NCI-H2081 (cell line): ENCODE measurements at places on chromosomes 6 and 20.

DNA sequence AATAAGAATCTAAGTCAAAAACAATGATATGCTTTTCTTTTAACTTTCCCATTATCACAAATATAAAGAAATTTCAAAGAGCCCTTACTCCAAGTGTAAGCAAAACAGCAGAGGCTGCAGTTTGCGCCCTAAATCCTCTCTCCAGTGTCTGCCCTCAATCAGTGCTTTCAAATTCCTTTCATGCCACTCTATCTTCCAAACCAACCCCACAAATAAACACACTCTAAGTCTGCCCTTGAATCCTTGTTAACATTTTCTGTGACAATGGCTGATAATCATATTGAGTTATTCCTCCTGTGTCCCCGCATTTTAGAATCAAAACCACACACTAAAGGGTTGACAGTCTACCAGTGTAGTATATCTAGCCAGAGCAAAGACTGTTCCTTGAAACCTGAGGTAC, 317.9 kb upstream of the MARCKS start:
- no peak for DNase-seq

GRCh38 chr6:21772477-21772876, 178.9 kb downstream of the SOX4 start:
- no peak for DNase-seq

GRCh38 chr6:82072751-82073150, 174.8 kb downstream of the IBTK start:
- no peak for DNase-seq

DNA sequence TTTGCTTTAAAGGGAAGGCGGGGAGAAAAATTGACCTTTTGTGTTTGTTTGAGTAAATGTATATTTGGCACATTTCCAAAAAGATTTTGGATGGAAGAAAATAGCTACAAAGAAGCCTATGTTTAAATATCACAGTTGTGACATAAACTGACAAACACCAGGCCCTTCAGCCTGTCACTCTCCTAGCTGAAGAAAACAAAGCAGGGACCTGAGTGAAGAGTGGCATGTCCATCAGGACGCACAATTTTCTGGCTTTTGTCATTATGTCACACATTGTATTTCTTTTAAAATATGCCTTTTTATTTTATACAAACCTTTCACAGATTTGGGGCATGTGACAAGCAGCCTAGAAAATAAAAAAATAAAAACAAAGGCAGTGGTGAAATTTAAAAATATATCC, 241.2 kb downstream of the OGFRL1 start:
- DNase-seq: no peak

DNA sequence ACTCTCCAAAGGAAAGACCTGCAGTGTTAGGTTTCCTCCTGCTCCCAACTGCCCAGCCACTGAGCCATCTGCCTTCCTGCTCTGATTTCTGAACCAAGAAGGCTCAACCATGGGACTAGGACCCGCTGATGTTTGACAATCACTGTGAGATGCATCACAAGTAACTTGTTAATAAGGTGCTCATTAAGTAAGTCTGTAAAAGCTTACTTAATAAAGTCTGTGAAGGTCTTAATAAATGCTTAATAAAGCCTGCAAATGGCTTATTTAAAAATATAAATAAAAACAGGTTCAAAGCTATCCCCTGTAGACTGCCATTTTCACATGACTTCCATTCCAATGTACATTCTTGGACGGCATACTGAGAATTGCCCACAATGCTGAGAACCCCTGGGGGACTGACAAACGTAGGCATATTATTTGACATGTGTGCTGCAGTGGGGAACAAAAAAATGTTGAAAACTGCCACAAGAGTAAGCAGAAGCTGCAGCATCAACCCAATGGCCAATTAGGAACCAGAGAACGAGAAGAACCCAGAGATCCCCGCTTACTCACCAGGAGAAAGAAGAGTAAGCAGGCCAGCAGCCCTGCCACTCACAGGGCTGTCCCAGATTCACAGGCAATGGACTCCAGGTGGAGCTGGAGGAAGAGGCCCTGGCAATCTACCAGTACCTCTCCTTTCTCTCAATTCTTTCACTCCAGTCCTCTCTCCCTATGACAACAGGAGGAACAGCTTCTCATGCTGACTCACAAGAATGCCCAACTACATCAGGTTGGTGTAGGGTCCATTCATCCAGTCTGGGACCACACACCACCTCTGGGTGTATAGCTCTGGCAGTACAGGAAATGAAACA, 19.5 kb downstream of the KIF13A start:
- DNase-seq: no peak

GRCh38 chr6:36920546-36920945, 34.0 kb upstream of the PI16 start:
- no peak for DNase-seq

GRCh38 chr6:106466211-106466610, 105.7 kb downstream of the CRYBG1 start:
- DNase-seq: no peak

DNA sequence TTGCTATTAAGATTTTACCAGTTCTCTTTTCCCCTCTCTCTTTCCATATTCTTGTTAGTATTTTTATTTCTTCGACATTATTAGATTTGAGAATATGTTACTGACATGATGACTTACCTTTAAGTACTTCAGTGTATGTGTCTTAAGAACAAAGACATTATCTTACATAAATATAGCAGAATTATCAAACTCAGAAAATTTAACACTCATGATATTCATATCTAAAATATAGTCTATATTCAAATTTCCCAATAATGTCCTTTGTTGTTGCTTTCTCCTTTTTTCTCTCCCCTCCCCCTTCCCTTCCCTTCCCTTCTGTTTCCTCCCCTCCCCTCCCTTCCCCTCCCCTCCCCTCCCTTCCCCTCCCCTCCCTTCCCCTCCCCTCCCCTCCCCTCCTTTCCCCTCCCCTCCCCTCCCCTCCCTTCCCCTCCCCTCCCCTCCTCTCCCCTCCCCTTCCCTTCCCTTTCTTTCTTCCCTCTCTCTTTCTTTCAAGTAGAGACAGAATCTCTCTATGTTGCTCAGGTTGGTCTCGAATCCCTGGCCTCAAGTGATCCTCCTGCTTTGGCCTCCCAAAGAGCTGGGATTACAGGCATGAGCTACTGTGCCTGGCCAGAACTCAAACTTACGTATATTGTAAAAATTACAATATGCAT, 56.5 kb downstream of the RSPH3 start:
- no peak for DNase-seq

- no peak for DNase-seq
Observed at GRCh38 chr6:106705156-106705555, 75.8 kb downstream of the QRSL1 start.

DNA sequence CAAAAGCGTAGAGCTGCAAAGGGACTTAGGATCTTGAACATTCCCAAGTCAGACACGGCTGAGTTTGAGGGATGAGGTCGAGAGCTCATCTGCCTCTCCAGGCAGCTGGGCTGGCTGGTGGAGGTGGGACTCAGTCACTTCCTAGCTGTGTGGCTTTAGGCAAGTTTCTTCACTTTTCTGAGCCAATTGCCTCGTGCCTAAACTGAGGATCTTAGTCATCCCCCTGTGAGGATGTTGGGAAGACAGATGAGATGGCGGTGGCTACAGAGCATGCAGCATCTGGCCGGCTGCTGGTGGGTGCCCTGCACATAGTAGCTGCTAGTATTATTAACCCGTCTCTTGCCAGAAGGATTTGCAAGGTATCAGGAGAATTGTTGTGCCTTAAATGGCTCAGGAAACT, 27.5 kb downstream of the TFAP2C start:
- DNase-seq: no peak

GRCh38 chr6:107879941-107880340, 55.8 kb upstream of the SCML4 start:
- DNase-seq: no peak

DNA sequence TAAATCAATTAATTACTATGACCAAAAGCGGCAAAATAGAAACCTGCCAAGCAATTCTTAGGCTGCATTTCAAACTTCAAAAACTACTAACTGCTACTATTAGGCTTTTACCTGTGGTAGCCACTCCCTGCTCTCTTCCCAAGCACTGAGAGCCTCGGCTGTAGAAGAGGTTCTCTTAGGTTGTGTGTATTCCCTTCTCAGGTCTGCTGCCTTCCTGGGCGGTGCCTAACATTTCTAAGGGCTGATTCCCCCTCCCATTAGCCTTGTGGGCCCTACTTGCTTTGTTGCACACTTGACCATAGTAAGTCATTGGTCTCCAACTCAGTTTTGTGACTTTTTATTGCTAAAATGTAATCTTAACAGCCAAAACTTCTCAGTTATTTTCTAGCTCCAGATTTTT, 146.1 kb upstream of the C6orf118 start:
- no peak for DNase-seq

GRCh38 chr6:57255451-57256169, 33.5 kb upstream of the RAB23 start:
- no peak for DNase-seq

GRCh38 chr20:45878076-45878761, 2.8 kb upstream of the ZSWIM1 start:
- DNase-seq: no peak

DNA sequence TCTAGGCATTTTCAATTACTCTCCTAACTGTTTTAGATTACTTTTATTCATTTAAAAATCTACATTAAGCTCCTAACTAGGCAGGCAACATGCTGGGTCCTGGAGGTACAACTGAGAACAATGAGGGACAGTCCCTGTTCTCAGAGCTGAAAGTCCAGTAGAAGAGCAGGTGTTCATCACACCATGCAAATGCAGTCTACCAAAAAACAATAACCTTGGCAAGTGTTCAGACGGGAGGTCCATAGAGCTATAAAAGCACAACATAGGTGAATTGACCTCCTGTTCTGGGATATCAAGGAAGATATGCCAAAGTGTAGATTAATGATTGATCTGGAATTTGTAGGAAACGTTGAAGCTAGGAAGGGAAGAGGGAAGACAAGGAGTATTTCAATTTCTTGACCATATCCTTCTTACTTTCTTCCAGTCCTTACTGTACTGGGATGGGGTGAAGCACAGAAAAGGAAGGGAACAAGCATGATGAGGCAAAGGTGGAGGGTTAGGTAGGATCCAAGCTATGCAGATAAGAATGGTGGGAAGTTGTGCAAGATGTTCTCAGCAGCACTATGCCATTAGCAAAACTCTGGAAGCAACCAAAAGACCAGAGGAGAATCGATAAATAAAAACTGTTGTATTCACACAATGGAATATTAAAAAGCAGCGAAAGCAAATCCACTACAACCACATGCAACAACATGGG, 485.7 kb upstream of the JARID2 start:
- DNase-seq: no peak

DNA sequence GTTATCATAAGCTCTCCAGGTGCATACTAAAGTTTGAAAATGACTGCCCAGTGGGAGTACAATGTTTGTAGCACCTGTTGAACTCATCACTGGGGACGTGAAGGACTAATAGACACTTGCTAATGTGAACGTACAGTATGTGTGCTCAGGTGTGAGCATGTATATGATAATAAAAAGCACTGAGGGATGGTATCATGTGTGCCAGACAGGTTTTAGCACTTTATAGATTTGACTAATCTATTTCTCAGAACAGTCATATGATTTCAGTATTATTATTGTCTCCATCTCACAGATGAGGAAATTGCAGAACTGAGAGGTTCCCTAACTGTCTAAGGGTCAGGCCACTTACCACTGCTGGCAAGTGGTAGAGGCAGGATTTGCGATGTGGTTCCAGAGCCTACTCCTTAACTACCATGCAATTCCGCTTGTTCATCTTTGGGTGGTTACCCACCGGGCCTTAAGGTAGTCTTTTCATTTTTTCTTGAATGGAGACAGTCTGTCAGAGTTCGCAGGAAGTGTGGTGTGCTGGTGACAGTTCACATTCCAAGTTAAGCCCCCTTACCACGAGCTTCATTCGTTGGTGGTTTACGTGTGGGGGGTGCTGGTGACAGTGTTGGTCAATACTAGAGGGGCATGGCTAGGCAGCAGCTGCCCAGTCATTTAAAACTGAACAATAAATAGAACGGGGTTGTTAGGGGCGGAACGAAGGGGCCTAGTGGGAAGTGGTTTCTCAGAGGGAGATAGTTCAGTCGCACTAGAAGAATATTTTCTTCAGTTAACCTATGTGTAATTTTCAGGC, 46.8 kb downstream of the RREB1 start:
- DNase-seq: no peak

- no peak for DNase-seq
Observed at GRCh38 chr20:44342248-44342647, 5.4 kb downstream of the R3HDML start.

- no peak for DNase-seq
Observed at GRCh38 chr6:129637340-129638054, 72.5 kb downstream of the ARHGAP18 start.

DNA sequence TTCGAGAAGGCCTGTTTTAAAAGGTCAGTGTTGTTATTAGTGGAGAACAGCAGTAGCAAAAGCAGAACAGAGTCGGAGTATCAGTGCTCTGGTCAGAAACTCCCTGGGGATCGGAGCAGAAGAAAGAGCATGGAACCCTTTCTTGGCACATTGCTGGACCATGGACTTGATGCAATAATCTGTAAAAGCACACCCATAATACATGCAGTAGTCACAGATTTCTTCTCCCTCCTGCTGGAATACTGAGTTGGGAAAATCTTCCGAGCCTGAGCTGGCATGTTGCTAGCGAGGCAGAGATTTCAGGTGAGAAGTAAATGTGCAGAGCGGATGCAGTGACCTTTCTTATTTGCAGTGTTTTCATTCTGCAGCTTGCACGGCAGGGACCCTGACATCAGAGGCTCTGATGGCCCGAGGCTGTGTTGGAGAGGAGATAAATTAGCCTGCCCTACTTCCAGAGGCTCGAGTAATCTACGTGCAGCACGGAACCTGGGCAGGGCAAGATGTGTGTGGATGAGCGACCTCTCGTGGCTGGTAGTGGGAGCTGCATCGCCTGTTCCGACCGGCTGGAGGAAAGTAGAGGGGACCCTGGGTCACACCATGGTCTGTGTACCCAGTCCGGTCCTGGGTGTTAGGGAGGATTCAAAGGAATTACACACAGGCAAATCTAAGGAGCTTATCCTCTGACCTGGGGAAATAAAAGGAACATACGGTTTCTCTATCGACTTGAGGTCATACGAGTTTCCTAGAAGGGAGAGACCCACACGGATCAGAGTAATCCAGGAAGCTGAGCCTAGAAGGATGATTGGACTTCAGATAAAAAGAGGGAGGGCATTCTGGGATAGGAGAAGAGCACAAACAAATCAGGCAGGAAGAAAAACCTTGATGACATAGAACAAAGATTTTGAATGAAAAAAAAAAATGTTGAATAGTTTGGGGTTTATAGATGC, 137.0 kb upstream of the STMND1 start:
- peak; percentile 87 for DNase-seq

DNA sequence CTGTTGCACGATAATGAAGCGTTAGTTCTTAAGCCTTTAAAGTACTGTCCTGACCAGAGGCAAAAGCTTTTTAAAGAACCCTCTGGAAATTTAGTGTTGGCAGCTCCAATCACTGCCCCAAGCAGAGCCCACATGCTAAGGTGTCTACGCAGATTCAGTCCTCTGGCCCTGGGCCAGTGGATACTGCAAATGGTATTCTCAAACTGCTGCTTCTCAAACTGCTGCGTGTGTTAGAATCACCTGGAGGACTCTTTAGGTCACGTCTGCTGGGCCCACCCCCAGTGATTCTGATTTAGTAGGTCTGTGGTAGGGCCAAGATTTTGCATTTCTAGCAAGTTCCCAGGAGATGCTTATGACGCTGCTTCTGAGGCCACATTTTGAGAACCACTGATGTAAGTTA, 96.0 kb upstream of the CCDC28A start:
- no peak for DNase-seq

GRCh38 chr6:19332806-19333460, 504.2 kb upstream of the ID4 start:
- DNase-seq: no peak
